ENCODE measurements at places on chromosomes 5 and 9. TPM values are rescaled to one million over a fixed set of nuclear protein-coding genes. Genes with fewer than 3 reads are reported as not detected.

DNA sequence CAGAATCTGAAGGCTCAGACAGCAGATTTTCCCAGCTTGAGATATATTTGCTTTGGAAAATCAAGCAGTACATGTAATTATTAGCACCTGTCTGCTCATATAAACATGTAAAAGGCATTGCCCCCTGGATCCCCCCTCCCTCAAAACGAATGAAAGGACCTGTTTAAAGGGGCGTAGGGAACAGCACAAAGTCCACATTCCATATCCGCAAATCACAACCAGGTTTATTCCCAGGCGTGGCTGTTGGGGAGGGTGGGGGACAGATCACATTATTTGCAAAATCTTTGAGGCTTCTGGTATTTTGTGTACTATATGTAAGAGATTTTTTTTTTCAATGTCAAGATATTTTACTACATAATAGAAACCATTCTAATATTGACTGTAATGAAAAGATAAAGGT is 8.7 kb upstream of the MRPS2 start:
- peaks cover 27% of the 10 kb centered on the region for H3K36me3 ChIP-seq
- H3K4me3 ChIP-seq: no peak overlapping the region
- no peaks in the 10 kb centered on the region for H3K27me3 ChIP-seq
- H3K27ac ChIP-seq: no peak overlapping the region

GRCh38 chr9:4839470-4839912 is 46.7 kb downstream of the RCL1 start:
- no peak overlapping the region for H3K27ac ChIP-seq
- H3K4me1 ChIP-seq: peaks cover 20% of the 10 kb centered on the region
- DNase-seq: no peak
- no peak overlapping the region for H3K4me3 ChIP-seq
- no peaks in the 10 kb centered on the region for H3K27me3 ChIP-seq
- no peaks in the 10 kb centered on the region for H3K36me3 ChIP-seq

GRCh38 chr9:9901624-9902023 is 711.2 kb downstream of the PTPRD start:
- no peaks in the 10 kb centered on the region for H3K36me3 ChIP-seq
- H3K4me1 ChIP-seq: no peaks in the 10 kb centered on the region
- H3K27me3 ChIP-seq: no peaks in the 10 kb centered on the region
- no peak for DNase-seq

- no peaks in the 10 kb centered on the region for H3K4me1 ChIP-seq
- H3K4me3 ChIP-seq: no peak overlapping the region
- no peaks in the 10 kb centered on the region for H3K36me3 ChIP-seq
- H3K27ac ChIP-seq: no peak overlapping the region
Observed at GRCh38 chr5:9500625-9501024, 45.2 kb downstream of the SEMA5A start.

GRCh38 chr9:34796924-34797323 is 87.0 kb upstream of the CCL21 start:
- H3K4me3 ChIP-seq: no peak overlapping the region
- H3K27ac ChIP-seq: no peak overlapping the region
- no peaks in the 10 kb centered on the region for H3K36me3 ChIP-seq
- H3K4me1 ChIP-seq: no peaks in the 10 kb centered on the region
- H3K27me3 ChIP-seq: peaks cover 16% of the 10 kb centered on the region
- DNase-seq: no peak

DNA sequence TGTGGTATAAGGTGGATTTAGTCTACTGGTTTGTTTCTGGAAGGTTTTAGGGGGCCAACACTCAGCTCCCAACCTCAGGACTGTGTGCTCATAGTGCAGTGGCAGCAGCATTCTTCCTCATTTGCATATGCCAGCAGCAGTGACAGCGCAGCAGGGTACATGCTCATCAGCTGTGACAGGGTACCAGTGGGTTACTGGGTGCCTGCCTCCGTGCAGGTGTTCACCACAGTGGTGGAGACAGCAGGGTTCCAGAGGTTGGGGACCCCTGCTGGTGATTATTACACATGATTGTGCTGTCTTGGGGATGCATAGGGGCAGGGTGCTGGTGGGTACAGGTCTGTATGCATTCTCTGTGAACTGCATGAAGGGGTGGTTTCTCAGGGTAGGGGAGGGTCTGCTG is 45.5 kb upstream of the IFNE start:
- H3K27me3 ChIP-seq: no peaks in the 10 kb centered on the region
- no peaks in the 10 kb centered on the region for H3K36me3 ChIP-seq
- H3K27ac ChIP-seq: no peak overlapping the region
- DNase-seq: no peak

GRCh38 chr9:135960411-135961276 is 529 bp downstream of the UBAC1 start:
- DNase-seq: no peak
- H3K4me1 ChIP-seq: peaks cover 54% of the 10 kb centered on the region
- H3K4me3 ChIP-seq: peak overlapping the region; percentile 53
- no peaks in the 10 kb centered on the region for H3K36me3 ChIP-seq

GRCh38 chr5:159330131-159330800 is at the start of gene IL12B:
Gene IL12B, minus strand, starts transcription at chr5:159330487. Its CDS starts 3,705 bp downstream, at chr5:159326782.
- peak within 1 kb of the TSS; percentile 54 for H3K4me3 ChIP-seq
- H3K36me3 ChIP-seq: no peaks in the 10 kb centered on the region
- no peak within 1 kb of the TSS for H3K27ac ChIP-seq
- H3K4me1 ChIP-seq: peaks cover 3% of the 10 kb centered on the region
- peaks cover 10% of the 10 kb centered on the region for H3K27me3 ChIP-seq

DNA sequence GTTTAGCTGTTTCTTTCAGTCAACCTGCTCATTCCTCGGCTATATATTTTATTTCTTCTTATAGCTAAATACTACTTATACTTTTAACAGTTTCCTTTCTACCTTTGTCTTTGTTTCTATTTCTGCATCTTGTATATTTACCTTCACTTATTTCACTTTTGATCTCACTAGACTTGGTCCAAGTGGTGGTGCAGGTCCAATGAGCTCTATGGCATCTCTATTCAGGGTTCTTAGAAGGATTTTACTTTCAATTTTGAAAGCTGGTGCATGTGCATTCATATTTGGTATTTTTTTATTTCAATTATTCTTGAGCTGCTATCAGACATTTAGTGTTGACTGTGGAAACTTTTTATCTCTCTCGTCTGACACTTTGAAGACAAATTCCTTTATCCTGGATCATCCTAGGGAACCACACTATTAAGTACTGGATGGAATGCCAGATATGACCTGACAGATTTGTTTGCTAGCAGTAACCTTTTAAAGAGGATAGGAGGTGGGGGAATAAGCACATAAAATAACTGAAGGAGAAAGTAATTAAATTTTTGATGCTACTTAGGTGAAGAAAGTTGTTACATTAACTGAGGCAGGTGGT is 123.1 kb upstream of the PJA2 start:
- H3K4me3 ChIP-seq: no peak overlapping the region
- H3K27ac ChIP-seq: no peak overlapping the region

DNA sequence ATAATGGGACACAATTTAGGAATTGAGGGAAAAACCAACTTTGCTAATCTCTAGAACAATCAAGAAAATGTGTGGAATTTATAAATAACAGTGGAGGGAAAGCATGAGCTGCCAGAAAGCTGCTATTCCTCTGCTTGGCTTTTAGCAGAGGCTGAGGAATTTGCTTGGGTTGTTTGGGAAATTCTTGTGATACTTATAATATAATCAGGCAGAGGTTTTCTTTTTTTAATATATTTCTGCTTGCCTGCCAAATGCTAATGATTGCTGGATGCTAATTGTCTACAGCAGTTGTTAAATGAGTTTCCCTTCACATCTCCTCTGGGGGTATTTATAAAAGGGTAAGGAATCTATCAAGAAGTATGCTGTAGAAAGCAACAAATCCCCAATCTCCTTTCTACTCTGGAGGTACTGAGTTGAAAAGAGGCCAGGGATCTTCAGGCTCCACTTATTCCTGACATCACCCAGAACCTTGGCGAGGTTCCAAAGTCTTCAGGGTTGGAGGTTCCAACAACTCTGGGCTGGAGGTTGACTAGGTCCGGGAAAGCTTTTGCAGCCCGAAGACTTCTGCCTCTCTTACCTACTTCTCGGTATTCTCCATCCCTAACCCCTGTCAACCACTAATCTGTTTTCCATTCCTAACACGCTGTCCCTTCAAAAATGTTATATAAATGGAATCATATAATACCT is 60.4 kb upstream of the TMED7 start:
- no peaks in the 10 kb centered on the region for H3K27me3 ChIP-seq
- no peak overlapping the region for H3K4me3 ChIP-seq
- H3K27ac ChIP-seq: no peak overlapping the region
- H3K4me1 ChIP-seq: no peaks in the 10 kb centered on the region

GRCh38 chr5:141534492-141535213 is 45.8 kb downstream of the PCDHGC5 start:
- no peak overlapping the region for H3K4me3 ChIP-seq
- peaks cover 27% of the 10 kb centered on the region for H3K36me3 ChIP-seq
- H3K27ac ChIP-seq: no peak overlapping the region

- H3K27me3 ChIP-seq: no peaks in the 10 kb centered on the region
- no peaks in the 10 kb centered on the region for H3K36me3 ChIP-seq
- H3K27ac ChIP-seq: no peak overlapping the region
- H3K4me3 ChIP-seq: no peak overlapping the region
- H3K4me1 ChIP-seq: no peaks in the 10 kb centered on the region
- DNase-seq: no peak
Observed at GRCh38 chr9:6147846-6148245, 67.8 kb upstream of the IL33 start.

DNA sequence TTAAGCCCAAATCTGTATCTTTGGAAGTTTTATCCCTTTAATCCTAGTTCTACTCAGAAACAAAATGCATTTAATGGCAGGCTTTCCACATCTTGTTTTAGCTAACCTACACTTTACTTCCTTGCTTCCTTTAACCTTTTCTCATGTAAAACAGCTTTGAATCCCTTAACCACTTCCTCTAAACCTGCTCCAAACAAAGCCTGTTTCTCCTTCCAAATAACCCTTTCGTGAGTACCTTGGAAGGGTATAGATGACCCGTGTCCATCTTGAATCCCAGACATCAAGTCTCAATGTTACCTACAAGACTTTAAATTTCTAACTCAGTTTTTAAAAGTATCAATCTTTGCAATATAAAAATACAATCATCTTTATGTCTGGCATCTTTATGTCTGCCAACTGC is 78.4 kb downstream of the DROSHA start:
- H3K36me3 ChIP-seq: no peaks in the 10 kb centered on the region
- no peaks in the 10 kb centered on the region for H3K27me3 ChIP-seq
- H3K4me1 ChIP-seq: no peaks in the 10 kb centered on the region
- no peak overlapping the region for H3K4me3 ChIP-seq

FOXI1 gene
- polyA plus RNA-seq: not detected

UNC5A gene
- polyA plus RNA-seq: not detected

UAP1L1 gene
- polyA plus RNA-seq: 3.4 TPM

ADAMTSL1 gene
- polyA plus RNA-seq: 0.37 TPM

ERGIC1 gene
- polyA plus RNA-seq: 48.0 TPM

IL9 gene
- polyA plus RNA-seq: not detected

DROSHA gene
- polyA plus RNA-seq: 32.1 TPM
